ENCODE measurements at places on chromosomes 1 and 21.

GRCh38 chr1:181021811-181022434 lies 747 bp downstream of the STX6 start:
- peak; percentile 82 for DNase-seq

DNA sequence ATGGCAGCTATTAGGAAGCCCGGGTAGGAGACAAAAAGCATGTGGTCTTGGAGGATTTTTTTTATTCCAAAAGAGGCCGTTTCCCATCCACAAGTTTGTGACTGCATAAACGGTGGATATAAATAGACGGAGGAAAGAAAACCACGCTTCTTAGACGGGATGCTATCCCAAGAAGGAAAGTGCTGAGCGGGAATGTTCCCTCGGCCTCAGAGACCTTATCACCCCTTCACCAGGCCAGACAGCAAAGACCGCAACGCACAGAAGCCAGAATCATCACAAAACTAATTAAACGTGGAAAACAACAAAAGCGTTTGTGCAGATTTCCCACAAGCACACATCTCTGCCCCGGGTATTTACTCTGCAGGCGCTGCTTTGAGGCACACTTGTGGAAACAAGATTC lies 43.2 kb downstream of the HLCS start:
- no peak for DNase-seq

GRCh38 chr1:107439567-107439966 lies 298.7 kb downstream of the NTNG1 start:
- no peak for DNase-seq

DNA sequence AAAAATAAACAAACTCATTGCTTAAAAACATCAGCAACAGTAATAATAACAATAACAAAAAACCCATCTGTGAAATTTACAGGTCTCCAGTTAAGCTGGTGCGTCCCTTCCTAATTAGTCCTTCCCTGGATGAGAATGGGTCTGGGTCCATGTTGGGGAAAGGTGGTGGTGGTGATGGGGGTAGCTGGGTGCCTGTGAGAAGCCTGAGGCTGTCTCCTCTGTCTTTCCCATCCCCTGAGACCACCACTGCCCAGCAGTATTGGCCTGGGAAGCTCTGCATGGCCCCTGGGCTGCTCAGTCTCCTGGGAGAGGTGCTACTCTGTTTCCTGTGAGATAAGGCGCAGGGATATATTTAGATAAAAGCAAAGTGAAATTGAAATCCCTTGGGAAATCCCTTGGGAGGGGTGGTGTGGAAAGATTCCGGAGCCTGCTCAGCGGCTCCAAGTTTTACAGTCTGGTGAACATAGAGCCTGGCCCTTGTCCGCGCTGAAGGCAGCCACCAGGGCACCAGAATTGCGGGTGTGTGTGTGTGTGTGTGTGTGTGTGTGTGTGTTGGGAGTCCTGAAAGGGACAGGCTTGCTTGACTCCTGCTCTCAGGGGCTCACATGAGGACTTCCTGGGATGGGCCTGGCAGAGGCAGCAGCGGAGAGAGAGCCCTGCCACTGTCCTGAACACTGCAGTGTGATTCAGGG lies 150.2 kb downstream of the FOXD2 start:
- no peak for DNase-seq
